ENCODE measurements at places on chromosomes 13 and 19.

DNA sequence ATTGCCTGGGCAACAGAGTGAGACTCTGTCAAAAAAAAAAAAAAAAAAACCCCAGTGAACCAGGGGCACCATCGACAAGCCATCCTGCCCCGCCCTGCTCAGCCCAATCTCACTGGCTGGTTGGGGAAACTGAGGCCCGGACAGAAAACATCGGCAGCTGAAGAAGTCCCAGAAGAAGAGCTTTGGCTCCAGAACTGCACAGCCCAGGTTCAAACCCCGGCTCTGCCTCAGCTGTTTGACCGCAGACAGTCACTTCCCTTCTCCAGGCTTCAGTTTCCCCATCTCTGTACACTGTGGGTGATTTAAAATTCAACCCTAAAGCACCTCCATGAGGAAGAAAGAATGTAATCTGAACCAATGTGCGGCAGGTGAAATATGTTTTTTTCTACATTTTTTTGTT, 9.4 kb upstream of the SEMA6B start:
- DNase-seq: no peak

GRCh38 chr19:48496959-48497727, 14.5 kb downstream of the LMTK3 start:
- DNase-seq: no peak

- no peak for DNase-seq
Observed at GRCh38 chr13:88263808-88264207, 592.6 kb downstream of the SLITRK5 start.

GRCh38 chr13:79481685-79482052, 714 bp downstream of the NDFIP2 start:
- DNase-seq: peak; percentile 71

GRCh38 chr13:50676602-50677001, 166.9 kb downstream of the DLEU7 start:
- no peak for DNase-seq

- no peak for DNase-seq
Observed at GRCh38 chr19:42250666-42251531, 4.0 kb downstream of the ERF start.

- DNase-seq: no peak
Observed at GRCh38 chr19:15245370-15246197, 13.3 kb upstream of the EPHX3 start.

- DNase-seq: no peak
Observed at GRCh38 chr13:40657951-40658350, 8.5 kb downstream of the FOXO1 start.

GRCh38 chr13:102774214-102774568, 605 bp upstream of the TEX30 start:
- no peak for DNase-seq

DNA sequence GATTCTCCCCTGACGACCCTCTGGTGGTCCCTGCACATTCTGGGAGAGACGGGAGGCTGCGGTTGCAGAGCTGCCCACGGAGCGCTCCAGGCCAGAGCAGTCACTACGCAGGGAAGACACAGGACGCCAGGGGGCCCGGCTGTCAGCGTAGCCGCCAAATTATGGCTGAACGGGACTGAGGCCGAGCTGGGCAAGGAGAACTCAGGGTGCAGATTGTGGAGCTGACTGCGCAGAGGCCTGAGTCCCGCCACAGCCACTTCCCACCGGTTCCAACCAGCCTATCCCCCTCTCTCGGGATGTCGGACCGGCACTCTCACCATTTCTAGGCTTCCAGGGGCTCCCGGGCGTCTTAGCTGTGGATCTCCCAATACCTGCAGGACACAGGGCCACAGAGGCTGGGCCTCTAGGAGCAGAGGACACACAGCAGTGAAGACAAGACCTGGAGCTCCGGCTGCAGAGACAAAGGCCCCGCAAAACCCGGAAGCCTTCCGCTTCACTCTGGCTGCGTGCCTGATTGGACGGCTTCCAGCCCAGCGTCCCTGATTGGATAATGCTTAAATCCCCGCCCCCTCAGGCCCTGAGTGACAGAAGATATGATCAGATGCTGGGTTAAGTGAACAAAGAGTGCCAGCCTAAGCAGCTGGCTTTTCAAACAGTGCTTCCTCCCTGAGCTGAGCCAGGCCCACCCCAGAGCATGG, at the start of gene ZNF737:
ZNF737 (minus strand) TSS at position 461 of the 698 bp plus-strand sequence; CDS start at position 320, 141 bp downstream.
- peak; percentile 87 for DNase-seq

DNA sequence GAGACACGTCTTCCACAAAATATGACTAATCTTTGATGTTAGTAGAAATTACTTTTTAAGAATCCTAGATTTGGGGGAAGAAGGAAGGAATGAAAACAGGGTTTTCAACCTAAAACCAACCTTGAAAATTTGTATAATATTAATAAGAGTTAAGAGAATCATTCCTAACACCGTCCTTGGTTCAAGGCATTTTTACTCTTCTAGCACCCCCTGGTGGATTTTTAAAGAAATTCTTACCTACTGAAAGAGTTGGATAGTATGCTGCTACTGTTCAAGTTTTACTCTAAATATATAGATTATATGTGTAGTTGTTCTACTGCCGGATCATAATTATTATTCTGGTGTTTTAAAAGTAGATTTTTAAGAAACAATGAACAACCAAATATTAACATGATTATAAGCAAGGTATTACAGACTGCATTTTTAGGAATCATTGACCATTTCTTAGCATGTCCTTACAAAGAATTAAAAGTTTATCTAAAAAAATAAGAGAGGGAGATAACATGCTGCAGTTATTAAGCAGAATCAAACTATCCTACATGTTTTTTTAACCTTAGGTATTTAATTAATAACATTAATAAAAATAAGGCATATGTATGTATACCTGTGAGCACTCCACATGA, 7.4 kb upstream of the SLITRK6 start:
- no peak for DNase-seq

- no peak for DNase-seq
Observed at GRCh38 chr19:46955813-46956371, 63.7 kb upstream of the NPAS1 start.

DNA sequence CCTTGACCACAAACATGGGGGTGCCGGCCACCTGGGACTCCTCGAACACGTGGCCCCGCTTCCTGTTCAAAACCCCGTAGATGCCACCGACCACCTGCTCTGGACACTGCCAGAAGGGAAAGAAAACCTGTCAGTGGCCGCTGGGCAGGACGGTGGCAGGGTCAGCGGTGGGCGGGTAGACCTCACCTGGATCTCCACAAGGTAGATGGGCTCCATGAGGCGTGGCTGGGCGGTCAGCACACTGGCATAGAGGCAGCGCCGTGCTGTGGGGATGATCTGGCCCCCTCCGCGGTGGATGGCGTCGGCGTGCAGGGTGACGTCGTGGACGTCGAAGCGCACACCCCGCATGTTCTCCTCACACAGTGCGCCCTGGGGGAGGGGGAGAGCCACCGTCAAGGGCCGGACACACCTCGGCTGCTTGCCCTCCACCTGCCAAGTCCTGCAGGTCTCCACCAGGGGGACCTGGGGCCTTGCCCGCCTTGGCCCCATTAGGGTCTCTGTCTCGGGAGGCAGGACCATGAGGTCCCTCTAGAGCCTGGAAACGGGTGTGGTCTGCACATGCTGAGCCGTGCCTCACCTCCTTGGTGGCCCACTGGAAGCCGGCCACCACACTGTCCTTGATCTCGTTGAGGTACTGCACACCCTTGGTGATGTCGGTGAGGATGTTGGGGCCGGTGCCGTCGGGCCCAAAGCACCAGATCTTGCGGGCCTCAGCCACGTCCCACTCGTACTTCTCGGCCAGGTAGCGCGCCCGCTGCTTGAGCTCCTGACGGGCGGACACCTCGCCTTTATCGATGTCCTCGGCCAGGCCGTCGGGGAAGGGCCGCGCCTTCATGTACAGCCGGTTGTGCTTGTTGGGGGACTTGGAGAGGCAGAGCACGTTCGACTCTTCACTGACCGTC, 6.6 kb upstream of the DAPK3 start:
- DNase-seq: no peak
